ENCODE measurements at places on chromosomes 4 and X.

- no peak for DNase-seq
Observed at GRCh38 chr4:182810103-182810615, 107.0 kb downstream of the DCTD start.

DNA sequence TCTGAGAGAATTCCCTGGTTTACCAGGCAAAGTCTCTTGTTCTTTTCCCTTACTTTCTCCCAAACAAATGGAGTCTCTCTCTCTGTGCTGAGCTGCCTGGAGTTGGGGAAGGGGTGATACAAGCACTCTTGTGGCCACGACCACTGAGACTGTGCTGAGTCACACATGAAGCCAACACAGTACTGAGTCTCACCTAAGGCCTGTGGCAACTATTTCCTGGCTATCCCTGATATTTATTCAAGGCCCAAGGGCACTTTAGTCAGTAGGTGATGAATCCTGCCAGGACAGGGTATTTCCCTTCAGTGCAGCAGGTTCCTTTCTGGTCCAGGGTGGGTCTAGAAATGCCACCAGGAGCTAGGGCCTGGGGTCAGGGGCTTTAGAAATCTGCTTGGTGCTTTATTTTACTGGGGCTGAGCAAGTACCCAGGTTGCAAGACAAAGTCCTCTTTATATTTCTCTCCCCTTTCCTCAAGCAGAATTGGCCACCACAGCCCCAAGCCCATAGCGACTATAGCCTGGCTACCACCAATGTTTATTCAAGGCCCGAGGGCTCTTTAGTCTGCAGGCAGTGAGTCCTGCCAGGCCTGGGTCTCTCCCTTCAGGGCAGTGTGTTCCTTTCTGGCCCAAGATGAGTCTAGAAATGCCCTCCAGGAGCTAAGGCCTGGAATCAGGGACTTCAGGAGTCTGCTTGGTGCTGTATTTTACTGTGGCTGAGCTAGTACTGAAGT, 10.5 kb downstream of the ARL13A start:
- no peak for DNase-seq

GRCh38 chr4:166875821-166876220, 358.5 kb downstream of the SPOCK3 start:
- no peak for DNase-seq

DNA sequence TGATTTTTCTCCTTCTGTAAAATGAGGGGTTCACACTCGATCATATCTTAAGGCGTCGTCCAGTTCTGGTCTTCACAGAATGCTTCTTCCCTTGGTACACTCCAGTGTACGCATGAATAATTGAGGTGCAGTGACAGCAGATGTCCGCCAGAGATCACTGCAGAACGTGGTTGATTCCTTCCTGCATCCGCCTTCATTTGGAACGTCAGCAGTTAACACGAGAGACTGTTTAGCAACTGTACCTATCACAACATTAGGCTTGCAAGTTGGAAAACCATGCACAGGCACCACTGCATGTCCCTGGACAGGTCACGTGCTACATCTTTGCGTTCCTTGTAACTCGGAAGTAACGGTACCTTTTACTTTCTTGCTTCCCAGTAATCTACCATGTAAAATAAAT, 66.0 kb upstream of the GEMIN8 start:
- peak; percentile 1 for DNase-seq

DNA sequence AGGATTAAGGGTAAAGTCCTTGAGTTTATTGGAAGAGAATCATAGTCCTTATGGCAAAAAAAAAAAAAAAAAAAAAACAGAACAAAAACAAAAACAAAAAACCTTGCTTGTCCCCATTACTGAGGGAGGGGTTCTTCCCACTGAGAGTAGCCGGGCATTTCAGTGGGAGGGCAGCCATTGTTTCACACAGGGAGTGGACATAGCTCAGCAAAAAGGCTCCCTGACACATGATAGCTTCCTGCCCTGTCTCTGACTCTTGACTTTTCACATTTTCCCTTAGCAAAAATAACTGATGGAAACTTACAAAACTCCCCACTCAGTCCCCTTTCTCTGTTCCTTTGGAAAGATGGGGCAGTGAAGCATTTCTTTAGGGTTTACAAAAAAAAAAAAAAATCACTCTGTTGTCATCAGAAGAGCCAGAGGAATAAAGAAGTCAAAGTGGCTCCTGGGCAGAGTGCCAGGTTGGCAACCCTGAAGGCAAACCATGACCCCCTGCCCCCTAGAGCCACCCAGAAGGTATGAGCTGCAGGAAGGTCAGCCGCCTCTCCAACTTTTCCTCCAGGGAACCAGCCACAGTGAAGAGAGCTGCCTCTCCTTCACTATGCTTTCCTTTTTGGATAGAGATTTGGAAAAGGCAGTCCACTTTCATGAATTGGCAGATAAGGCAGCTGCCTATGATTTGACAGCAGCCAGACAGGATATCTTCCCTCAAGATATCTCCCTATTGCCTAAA, 170.6 kb downstream of the KDR start:
- DNase-seq = no peak

DNA sequence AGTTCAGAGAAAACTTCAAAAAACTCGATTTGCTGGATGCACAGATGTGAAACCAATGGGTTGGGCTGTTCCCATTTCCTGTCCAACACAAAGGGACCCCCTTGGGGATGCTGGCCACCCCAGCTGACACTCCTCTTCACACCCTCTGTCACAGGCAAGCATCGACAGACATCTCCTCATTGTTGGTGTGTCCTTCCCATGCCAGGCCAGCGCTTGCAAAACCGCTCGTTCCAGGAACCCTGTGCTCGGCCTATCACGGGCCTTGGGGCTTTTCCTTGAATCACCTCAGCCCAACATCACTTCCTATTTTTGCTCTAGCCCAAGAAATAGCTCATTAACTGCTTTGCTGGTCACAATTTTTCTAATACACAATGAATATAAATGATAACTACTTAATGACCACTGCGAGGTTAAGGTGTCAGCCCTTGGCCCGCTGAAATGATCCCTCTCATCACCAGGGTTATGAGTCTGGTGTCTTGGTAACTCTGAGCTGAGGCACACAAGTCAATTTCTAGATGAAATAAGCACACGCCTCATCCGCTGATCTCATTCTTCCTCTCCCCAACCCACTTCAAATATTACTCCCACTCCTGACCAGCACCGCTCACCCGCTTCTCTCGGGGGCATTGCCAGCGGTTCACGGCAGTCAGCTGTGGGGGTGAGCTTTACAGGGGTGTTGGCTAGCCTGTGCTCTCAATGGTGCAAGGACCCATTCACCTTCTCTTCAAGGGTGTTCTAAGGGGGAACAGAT, 32.3 kb downstream of the BCOR start:
- no peak for DNase-seq

- DNase-seq = no peak
Observed at GRCh38 chr4:55032179-55032578, 93.2 kb downstream of the KDR start.

DNA sequence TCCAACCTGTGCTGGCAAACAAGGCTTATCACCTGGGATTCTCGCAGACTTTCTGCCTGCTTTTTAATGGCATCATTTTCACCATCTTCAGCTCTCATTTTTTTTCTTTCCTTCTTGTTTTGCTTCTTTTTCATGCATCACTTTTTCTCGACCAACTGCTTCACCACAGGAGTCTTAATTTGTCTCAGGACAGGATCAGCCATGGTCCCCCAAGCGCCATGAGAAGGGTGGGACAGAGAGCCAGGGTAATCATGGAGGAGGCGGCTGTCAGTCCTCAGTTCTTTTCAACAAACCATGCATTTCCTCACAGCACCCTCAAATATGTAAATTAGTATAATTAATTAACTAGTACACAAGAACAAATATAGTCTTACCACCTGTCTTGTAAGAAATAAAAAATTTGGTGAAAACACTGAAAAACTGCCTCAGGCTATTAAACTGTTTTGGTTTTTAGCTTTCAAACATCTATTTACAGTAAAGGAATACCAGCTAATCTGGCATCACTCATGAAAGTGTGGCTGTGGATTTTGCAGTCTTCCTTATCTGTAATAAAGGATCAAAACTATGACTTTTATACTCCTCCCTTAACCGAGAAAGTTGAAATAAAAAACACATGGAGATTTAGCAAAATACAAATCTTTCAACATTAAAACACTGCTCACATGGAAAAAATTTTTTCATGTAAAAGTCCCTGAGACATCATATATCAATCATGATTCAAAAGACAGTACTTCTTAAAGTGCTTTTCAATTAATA, 19.1 kb downstream of the EIF4E start:
- DNase-seq = no peak

DNA sequence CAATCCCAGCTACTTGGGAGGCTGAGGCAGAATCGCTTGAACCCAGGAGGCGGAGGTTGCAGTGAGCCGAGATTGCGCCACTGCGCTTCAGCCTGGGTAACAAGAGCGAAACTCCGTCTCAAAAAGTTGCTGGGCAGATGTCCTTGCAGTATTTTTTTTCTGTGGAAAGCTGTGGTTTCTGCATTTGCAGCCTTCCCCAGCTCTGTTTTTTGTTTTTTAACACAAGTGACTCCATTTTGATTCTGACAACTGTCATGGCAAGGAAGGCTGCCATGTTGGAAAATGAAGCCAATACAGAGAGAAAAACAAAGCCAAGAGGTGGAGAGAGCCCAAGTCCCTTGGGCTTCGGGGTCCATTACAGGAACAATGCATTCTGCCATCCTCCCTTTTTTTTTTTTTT, 11.7 kb upstream of the SLC10A3 start:
- DNase-seq = no peak

- no peak for DNase-seq
Observed at GRCh38 chr4:126705266-126705665, 927.5 kb upstream of the INTU start.

GRCh38 chrX:20664131-20664530, 397.4 kb upstream of the RPS6KA3 start:
- no peak for DNase-seq

- DNase-seq = no peak
Observed at GRCh38 chr4:99625369-99625768, 32.3 kb downstream of the C4orf54 start.

GRCh38 chr4:148914301-148914700, 472.1 kb upstream of the NR3C2 start:
- DNase-seq = no peak

DNA sequence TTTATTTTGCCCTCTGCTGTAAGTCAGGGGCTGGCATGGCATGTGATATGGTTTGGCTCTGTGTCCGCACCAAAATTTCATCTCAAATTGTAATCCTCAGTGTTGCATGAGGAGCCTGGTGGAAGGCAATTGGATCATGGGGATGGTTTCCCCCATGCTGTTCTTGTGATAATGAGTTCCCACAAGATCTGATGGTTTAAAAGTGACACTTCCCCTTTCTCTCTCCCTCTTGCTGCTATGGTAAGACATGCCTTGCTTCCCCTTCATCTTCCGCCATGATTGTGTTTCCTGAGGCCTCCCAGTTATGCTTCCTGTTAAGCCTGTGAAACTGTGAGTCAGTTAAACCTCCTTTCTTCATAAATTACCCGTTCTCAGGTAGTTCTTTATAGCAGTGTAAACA, 72.0 kb upstream of the MSX1 start:
- DNase-seq = no peak

DNA sequence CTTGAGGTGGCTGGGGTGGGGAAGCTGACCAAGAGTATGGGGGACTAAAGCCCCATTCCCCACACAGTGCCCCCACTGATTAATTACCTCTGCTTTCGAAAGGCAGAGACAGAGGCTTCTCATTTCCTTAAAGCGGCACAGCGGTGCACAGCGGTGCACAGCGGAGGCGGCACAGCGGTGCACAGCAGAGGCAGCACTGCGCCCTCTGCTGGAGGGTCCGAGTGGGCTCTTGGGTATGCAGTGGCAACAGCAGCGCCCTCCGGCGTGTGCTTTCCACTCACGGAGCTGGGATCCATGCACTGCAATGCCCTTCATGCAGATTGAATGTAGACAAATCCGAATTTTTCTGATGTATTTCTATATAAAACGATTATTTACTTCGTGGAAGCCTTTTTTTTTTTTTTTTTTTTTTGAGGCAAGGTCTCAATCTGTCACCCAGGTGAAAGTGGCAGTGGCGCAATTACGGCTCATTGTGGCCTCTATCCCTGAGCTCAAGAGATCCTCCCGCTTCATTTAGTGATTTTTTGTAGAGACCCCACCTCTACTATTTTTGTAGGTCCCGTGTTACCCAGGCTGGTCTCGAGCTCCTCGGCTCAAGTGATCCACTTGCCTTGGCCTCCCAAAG, 19.7 kb upstream of the PRPS2 start:
- peak; percentile 20 for DNase-seq

DNA sequence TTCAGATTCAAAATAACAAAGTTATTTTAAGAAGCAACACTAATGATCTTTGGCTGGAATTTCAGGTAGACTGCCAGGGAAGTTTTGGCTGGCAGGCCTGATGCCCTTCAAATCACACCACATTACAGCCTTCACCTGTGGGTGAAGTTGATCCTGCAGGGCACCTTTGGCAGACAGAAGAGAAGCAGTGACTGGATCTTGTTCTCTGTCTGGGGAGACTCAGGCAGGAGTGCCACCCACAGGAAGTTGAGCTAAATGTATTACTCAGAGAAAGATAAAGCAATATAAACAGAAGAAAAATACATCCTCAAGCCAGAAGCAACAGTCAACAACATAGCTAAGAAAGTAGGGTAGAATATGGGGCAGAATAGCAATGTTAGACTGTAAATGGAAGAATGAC, 12.8 kb upstream of the CFAP299 start:
- DNase-seq = no peak

- no peak for DNase-seq
Observed at GRCh38 chr4:187046471-187046870, 322.8 kb upstream of the FAT1 start.
